ENCODE measurements at places on chromosomes 3 and 15.
A peak's percentile ranks its signal among the peaks of the same experiment; 100 is the strongest.

GRCh38 chr3:29011441-29011840 lies 269.4 kb upstream of the RBMS3 start:
- DNase-seq = no peak

DNA sequence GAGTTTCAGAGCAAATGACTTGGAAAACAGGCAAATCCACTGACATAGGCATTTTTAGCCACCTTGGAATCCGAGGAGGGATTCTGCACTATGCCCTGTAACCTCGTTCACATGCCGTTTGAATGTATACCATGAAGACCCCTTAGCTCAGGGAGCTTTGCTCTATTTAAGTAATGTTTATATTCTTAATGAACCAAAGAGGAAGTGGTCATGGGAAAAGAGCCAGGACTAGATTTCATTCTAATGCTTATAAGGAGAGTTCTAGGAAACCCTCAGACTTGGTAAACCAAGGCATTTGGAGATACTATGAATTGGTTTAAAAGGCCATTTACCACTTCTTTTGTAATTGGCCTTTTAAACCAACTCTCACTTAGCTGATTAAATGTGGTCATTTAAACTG lies 178.9 kb downstream of the IGF1R start:
- no peak for DNase-seq

DNA sequence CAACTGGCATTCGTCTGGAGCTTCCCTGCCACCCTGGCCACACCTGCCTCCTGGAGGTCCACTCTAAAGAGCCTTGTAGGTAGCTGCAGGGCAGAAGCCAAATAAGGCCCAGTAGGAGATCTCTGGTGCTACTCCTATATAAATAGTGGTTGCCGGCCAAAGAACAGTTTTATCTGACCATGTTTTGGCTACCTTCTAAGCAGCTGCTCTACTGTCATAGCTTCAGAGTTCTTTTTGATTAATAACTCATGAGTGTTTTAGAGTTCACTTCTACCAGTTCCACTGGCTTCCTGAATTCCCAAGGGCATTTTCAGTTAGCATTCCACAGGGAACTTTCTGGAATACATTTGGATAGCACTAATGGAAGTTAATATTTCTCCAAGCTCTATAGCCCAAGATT lies 154.6 kb downstream of the B3GALNT1 start:
- DNase-seq = no peak

DNA sequence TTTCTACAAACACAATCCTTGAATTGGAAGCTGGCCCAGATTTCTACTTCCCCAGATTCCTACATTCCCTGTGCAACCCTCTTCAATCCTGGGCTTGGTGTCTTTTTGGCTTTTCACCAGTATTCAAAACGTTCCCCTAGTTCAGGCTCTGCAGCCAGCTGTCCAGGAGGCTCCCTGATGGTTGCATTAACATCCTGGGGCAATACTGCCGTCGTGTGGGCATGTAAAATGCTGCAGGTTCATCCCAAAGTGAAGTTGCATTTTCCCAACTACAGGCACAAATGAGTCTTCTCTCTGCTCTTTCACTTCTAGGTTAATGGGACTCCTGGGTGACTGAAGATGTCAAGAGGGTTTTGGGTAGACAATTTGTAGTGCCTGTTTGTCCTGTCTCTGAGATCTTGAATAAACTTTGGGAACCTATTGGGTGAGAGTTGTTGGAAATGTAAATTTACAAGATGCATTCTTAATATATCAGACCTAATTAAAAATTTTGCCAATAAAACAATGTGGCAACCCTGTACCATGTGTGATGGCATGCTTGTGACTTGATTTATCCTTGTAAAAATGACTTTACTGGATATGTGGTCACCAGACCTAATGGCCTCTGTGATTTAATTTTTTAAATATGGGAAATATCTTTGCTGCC lies 28.6 kb downstream of the SOX14 start:
- no peak for DNase-seq

- DNase-seq = no peak
These were observed 1.3 kb downstream of the DNAH1 start for GRCh38 chr3:52317208-52318000.

DNA sequence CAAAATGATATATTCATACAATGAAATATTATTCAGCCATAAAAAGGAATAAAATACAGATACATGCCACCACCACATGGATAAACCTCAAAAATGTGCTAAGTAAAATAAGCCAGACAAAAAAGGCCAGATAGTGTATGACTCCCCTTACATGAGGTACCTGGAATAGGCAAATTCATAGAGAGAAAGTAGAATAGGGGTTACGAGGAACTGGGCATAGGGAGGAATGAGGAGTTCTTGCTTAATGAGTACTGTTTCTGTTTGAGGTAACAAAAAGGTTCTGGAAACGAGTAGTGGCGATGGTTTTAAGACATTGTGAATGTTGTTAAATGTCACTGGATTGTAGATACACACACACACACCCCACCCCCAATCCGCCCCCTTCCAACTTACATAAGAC lies 8.2 kb downstream of the RAF1 start:
- no peak for DNase-seq

DNA sequence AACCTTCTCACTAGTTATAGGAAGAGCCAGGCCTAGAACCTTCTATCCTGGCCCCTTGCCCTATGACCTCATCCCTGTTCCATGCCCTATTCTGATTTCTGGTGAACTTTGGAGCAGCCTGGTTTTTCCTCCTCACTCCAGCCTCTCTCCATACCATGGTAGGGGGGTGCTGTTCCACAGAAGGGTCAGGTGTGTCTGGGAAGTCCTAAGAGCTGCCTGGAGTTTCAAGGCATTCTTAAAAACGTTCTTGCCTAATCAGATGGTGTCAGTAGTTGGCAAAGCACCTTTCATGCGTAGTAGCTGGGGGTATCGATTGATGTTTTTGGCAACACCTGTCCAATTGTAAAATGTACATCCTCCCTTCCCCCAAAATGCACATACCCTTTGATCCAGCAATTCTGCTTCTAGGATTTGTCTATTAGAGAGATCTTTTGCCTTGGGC lies 16.8 kb upstream of the ALPK3 start:
- no peak for DNase-seq

DNA sequence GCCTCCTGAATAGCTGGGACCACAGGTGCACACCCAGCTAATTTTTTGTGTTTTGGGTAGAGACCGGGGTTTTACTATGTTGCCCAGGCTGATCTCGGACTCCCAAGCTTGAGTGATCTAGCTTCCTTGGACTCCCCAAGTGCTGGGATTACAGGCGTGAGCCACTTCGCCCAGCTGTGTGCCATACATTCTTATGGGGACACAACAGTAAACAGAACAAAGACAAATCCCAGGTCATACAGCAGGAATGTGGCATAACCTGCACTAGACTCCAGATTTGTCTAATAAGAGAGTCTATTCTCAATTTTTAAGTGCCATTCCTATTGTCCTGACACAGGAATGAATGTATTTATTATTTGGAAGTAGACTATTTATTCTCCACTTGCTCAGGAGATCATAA lies 17.6 kb downstream of the ARL6IP5 start:
- no peak for DNase-seq

DNA sequence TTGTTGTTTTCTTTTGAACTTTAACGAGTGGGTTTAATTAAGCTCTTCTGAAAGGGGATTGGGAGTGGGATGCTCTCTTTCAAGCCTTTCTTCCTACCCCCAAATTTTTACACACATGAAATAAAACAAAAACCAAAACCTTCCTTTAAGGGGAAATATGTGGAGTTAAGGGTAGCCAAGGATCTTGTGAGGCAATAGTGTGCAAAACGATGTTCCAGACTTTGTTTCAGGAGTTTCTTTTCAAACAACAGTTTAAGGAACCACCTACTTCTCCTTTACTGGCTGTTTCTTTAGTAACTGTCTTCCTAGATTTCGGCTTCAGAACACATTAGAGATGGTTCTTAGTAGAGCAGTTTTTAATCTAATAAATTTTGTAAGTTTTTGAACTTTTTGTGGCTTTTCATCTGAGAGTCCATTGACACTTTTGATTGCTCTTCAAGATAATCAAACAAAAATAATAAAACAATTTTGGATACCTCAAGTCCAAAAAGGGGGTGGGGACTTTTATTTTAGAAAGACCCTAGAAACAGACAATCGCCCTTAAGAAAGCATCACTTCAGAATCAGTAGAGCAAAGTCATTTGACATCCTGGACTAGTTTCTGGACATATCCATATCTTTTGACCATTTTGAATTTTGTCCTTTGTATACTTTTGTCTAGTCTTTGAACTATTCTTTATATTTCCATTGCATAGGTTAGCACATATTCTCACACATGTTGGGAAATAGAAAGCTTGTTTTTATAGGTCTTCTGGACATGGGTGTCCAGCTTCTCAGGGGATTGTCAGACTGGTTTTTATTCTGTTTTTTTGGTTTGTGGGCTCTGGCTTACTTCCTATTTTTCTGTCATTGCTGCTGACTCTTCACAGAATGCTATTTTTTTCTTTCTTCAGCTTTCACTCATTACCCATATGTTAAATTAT lies 6.0 kb downstream of the DIPK2A start:
- peak; percentile 40 for DNase-seq

DNA sequence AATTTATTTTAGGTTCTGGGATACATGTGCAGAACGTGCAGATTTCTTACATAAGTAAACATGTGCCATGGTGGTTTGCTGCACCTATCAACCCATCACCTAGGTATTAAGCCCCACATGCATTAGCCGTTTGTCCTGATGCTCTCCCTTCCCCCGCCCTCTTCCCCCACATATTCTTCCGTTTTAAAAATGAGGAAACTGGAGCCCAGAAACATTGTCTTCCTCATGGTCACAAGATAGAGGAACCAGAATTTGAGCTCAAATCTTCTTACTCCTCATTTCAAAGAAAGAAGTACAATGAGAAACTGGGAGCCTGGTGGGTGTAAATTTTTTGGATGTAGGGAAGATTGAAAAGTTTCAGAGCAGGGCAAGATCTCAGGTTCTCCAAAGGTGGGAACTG lies 56.1 kb upstream of the USP3 start:
- peak; percentile 25 for DNase-seq

- no peak for DNase-seq
These were observed 7.1 kb downstream of the SEMA3F start for GRCh38 chr3:50162034-50162883.

DNA sequence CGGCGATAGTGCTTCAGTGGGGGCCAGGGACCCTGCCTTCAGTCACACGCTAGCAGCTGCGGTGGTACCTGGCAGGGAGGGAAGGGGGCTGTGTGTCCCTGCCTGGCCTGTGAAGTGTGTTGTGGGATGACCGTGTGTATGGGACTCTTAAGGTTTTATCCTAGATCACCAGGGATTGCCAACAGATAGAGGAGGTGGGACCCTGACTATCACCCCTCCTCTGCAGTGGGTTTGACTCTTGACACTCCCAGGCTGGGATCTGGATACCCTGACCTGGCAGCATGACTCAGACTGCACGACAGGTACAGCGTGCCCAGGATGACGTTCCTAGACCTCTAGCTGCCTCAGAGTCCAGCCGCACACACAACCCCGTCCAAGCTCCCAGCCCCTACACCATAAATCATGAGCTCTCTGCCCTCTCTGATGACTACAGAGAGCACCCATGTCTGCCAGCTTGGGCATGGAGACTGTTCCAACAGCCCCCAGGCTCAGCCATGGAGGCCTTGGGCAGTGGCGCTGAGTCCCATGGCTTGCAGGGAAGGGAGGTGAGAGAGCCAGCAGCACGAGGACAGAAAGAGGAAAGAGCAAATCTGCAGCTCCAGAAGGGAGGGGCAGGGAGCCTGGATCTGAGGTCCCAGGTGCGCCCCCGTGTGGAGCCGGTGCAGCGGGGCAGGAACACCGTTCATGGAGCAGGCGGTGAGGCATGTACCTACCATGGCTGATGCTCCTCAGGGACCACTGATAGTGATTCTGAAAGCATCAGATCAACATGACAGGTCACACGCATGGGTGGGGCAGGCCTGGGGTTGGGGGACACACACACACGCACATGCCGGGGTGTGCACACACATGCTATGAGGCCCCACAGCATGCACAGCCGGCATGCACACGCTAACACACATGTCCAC lies 71.0 kb downstream of the ADAMTS7 start:
- DNase-seq = no peak

DNA sequence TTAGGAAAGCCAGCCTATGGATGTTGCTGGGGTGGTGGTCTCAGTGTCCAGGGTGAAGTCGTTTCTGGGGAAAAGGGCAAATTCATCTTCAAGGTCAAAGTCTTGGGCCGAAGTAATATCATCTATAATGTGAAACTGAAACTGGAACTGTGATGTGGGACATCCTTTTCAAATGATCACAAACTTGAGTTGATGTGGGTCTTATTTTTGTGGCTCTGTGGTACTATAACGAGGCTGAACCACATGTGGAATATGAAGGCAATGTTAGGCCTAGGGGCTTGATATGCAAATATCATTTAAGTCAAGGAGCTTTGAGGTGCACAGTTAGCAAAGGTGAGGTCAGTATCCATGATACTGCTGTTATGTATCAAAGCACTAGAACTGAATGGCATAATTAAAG lies 1.5 kb upstream of the CD200R1L start:
- DNase-seq = no peak

DNA sequence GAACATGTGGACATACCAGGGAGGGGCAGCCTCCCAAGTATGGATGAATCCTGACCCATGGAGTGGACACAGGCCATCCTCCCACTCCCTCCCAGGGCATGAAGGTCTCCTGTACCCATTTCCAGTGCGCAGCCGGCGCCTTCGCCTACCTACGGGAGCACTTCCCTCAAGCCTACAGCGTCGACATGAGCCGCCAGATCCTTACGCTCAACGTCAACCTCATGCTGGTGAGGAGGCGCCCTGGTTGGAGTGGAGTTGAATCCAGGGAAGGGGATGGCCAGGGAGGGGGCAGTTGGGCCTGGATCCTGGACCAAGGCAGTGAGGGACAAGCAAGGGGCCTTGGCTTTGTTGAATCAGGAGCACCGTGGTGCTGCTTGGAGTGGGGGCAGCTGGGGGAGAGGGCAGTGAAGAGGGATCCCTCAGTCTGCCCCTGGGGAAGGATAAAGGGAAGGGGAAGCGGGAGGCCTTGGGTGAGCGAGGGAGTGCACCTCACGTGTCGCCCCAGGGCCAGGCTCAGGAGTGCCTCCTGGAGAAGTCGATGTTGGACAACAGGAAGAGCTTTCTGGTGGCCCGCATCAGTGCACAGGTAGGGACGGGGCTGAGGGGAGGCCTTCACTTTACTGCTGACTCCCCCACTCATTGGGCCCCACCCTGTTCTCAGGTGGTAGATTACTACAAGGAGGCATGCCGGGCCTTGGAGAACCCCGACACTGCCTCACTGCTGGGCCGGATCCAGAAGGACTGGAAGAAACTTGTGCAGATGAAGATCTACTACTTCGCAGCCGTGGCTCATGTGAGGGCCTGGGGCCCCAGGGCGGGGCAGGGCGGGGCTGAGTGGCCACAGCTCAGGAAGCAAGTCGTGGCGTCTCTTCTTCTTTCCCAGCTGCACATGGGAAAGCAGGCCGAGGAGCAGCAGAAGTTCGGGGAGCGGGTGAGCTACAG lies 25.3 kb downstream of the PTPN23 start:
- no peak for DNase-seq

DNA sequence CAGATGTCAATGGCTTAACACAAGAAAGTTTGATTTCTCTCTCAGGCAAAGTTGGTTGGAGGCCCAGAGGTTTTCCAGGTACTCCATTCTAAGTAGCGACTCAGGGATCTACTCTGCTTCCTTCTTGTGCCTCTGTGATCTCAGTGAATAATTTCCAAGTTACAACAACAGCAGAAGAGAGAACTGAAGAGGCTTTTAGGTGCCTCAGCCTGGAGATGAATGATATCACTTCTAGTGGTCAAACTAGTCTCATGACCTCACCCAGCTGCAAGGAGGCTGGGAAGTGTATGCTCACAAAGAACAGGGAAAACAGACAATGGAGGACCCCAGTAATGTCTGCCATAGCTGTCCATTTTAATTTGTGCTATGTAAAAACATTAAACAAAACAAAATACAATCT lies 4.6 kb upstream of the PRICKLE2 start:
- DNase-seq = no peak

- no peak for DNase-seq
These were observed 184.6 kb downstream of the XXYLT1 start for GRCh38 chr3:195086341-195086740.
